CD4-positive, alpha-beta memory T cell (primary cell): ENCODE measurements at places on chromosomes 2 and 18. TPM values are rescaled to one million over a fixed set of nuclear protein-coding genes. Genes with fewer than 3 reads are reported as not detected.

DNA sequence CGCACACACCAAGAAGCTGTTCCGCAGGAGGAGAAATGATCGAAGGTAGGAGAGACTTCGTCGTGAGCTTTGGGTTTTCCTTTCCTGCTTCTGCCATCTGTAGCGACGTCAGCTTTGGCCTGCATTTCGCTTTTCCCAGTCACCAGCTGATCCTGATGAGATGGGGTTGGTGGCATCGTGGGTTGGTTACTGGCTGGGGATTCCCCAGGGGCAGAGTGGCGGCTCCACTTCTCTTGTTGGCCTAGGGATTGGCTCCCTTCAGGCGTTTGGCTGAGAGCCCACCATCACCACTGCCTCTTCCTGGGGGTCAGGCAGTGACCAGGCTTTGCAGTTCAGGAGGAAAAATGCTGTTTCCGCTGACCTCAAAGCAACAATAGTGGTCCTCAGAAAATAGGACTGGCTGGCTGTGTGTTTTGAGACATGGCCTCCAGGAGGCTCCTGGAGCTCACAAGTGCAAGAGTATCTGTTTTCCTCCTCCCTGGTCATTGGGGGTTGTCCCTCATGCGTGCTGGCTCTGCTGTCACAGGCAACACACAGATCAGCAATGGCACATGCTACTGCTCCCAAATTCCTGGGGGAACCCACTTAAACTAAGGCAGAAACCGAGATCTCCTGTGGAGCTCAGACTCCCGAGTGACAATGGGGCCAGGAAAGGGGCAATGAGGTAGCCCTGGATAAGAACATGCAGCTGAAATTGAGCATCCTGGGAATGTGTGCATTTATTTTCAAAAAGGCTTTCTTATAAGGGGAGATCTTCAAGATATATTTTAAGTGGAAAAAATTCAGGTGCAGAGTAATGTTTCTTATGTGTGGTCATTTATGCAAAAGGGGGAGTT lies 173.0 kb downstream of the CTIF start:
- DNase-seq: peak; percentile 7
- H3K27me3 ChIP-seq: no peaks in the 10 kb centered on the region
- no peak overlapping the region for H3K4me3 ChIP-seq
- no peak overlapping the region for H3K27ac ChIP-seq
- no peaks in the 10 kb centered on the region for H3K4me1 ChIP-seq
- no peaks in the 10 kb centered on the region for H3K36me3 ChIP-seq

DNA sequence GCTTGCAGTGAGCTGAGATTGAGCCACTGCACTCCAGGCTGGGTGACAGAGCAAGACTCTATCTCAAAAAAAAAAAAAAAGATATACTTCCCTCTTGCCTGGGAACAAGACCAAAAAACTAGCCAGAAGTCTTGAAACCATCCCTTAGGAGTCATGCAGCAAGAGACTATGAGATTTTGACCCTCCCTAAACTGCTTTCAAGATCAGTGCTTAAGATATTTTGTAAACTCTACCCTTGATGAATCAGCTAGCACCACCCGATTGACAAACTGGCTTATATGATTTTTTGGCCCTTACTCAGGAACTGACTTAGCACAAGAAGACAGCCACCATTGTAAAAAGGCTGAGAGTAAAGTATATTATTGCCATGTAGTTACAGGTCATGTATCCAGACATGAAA lies 3.8 kb downstream of the SULT1C3 start:
- no peak overlapping the region for H3K4me3 ChIP-seq
- H3K27me3 ChIP-seq: peaks cover 5% of the 10 kb centered on the region
- no peak overlapping the region for H3K27ac ChIP-seq
- H3K36me3 ChIP-seq: no peaks in the 10 kb centered on the region
- DNase-seq: no peak

POTEC gene
- not detected for total RNA-seq

- H3K4me3 ChIP-seq: no peak overlapping the region
- no peaks in the 10 kb centered on the region for H3K36me3 ChIP-seq
- DNase-seq: no peak
- H3K27me3 ChIP-seq: no peaks in the 10 kb centered on the region
Observed at GRCh38 chr2:233795735-233796171, 17.6 kb downstream of the MROH2A start.

DNA sequence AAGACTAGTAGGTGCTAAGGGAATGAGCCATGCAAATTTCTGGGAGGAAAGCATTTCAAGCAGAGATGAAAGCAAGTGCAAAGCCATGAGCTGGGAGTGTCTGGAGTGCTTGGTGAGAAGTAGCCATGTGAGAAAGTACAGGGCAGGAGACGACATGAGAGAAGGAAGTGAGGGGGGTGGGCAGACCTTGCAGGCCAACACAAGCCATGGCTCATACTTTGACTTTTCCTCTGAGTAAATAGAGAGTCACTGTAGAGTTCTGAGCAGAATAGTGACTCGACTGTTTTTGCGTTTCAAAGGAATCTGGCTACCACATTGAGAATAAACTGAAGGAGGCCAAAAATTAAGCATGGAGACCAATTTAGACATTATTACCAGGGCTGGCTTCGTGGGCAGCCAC lies 42.2 kb downstream of the SCN2A start:
- no peaks in the 10 kb centered on the region for H3K36me3 ChIP-seq
- DNase-seq: no peak
- no peak overlapping the region for H3K4me3 ChIP-seq
- no peak overlapping the region for H3K27ac ChIP-seq

GRCh38 chr2:45681675-45682074 lies 30.2 kb downstream of the PRKCE start:
- H3K36me3 ChIP-seq: no peaks in the 10 kb centered on the region
- no peak for DNase-seq
- H3K4me1 ChIP-seq: no peaks in the 10 kb centered on the region
- H3K4me3 ChIP-seq: no peak overlapping the region
- H3K27me3 ChIP-seq: no peaks in the 10 kb centered on the region
- H3K27ac ChIP-seq: no peak overlapping the region

DNA sequence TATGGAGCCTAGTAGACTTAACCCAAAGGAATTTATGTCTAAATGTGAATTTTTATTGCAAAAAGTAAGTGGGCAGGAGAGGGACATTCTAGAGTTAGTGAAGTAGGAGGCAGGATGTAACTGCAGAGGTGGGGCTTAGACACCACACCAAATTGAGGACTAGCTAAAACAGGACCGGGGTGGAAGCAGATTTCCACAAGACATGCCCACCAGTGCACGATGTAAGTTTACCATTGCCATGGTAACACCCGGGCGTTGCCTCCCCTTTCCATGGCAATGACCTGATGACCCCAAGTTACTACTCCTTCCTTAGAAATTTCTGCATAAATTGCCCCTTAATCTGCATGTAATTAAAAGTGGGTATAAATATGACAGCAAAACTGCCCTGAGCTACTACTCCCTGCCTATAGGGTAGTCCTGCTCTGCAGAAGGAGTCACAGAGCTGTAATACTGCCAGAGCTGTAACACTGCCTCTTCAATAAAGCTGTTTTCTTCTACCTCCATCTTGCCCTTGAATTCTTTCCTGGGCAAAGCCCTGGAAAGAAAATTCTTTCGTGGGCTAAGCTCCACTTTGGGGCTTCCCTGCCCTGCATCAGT lies 509.7 kb downstream of the ERBB4 start:
- DNase-seq: no peak
- no peaks in the 10 kb centered on the region for H3K36me3 ChIP-seq
